ENCODE measurements at places on chromosomes 1 and 21. TPM values are rescaled to one million over a fixed set of nuclear protein-coding genes. Genes with fewer than 3 reads are reported as not detected.

The ZZZ3 gene
- 16.1 TPM for total RNA-seq

The CSF3R gene
- total RNA-seq = not detected

The LCE1F gene
- total RNA-seq = not detected

The MYCL gene
- 1.4 TPM for total RNA-seq

The HHAT gene
- 1.7 TPM for total RNA-seq

The F13B gene
- total RNA-seq = not detected

The AGRN gene
- 108 TPM for total RNA-seq

The LRIG2 gene
- 3.7 TPM for total RNA-seq

The TMIGD3 gene
- total RNA-seq = not detected

The FMO1 gene
- not detected for total RNA-seq

The TMEM82 gene
- not detected for total RNA-seq

The CACNA1S gene
- not detected for total RNA-seq

The FAM151A gene
- 0.14 TPM for total RNA-seq

The KCNE1 gene
- total RNA-seq = not detected

The HORMAD1 gene
- total RNA-seq = 9.7 TPM

The KIF26B gene
- total RNA-seq = 0.05 TPM

The OVAAL gene
- 0.09 TPM for total RNA-seq

The LRRIQ3 gene
- total RNA-seq = 0.78 TPM

The SLAMF8 gene
- total RNA-seq = 0.06 TPM

The C1QB gene
- total RNA-seq = not detected

The GLIS1 gene
- not detected for total RNA-seq

The AMPD1 gene
- total RNA-seq = not detected

The DIRAS3 gene
- 1.0 TPM for total RNA-seq

The RNU1-4 gene
- not detected for total RNA-seq

The LAD1 gene
- total RNA-seq = 0.93 TPM

The FCMR gene
- total RNA-seq = 3.9 TPM

The SYF2 gene
- 37.3 TPM for total RNA-seq

The WNT3A gene
- total RNA-seq = not detected

The CD244 gene
- not detected for total RNA-seq

The TIPRL gene
- 34.7 TPM for total RNA-seq

The CNKSR1 gene
- 0.32 TPM for total RNA-seq

The STUM gene
- not detected for total RNA-seq

The ANGPTL7 gene
- not detected for total RNA-seq

The MPC2 gene
- 81.3 TPM for total RNA-seq

The SH2D1B gene
- 0.10 TPM for total RNA-seq

The PRAMEF10 gene
- not detected for total RNA-seq

The PLPP3 gene
- 18.8 TPM for total RNA-seq

The LDLRAP1 gene
- 8.5 TPM for total RNA-seq

The SPATA1 gene
- total RNA-seq = 1.3 TPM

The C1orf53 gene
- total RNA-seq = 8.2 TPM

The FCRLB gene
- total RNA-seq = 1.4 TPM

The OR2L2 gene
- total RNA-seq = not detected

The ETV3L gene
- total RNA-seq = not detected

The OR2T11 gene
- total RNA-seq = not detected

The BCAN gene
- total RNA-seq = 0.21 TPM

The KIRREL1 gene
- total RNA-seq = 26.4 TPM

The GPR37L1 gene
- 0.21 TPM for total RNA-seq

The IKBKE gene
- 7.7 TPM for total RNA-seq

The SLAMF6 gene
- not detected for total RNA-seq

The SNRPE gene
- total RNA-seq = 274 TPM

Measured in A549 treated with GW870086 at 1 μM for 4 hours (cell line).